Fibroblast of mammary gland (primary cell): ENCODE measurements at places on chromosomes 5 and 9.

DNA sequence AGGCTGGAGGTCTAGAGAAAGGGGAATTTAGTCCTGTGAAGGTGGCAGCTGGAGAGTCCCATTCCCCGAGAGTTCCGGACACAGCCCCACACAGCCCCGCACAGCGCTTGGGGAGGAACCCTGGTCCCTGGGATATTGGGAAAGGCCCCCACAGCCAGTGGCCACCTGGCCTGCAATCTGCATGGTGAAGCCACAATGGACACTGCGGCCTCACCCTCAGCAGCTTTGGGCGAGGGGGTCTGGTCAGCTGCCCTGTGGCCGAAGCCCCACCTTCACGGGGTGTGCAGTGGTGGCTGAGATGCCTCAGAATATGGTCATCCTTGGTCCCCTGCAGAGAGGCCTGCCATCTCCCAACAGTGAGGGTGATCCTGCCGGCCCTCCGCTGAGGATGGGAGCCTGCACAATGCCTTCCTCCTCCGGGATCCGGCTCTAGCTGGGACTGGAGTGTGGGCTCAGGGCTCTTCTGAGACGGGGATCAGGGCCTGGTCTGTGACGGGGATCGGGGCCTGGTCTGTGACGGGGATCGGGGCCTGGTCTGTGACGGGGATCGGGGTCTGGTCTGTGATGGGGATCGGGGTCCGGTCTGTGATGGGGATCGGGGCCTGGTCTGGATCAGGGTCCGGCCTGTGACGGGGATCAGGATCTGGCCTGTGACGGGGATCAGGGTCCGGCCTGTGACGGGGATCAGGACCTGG is 33.3 kb upstream of the TMEM250 start:
- DNase-seq = no peak

- DNase-seq = no peak
Measured at GRCh38 chr5:131156385-131156784, 8.7 kb downstream of the HINT1 start.

GRCh38 chr5:93893075-93893474 is 151.7 kb upstream of the POU5F2 start:
- DNase-seq = no peak

DNA sequence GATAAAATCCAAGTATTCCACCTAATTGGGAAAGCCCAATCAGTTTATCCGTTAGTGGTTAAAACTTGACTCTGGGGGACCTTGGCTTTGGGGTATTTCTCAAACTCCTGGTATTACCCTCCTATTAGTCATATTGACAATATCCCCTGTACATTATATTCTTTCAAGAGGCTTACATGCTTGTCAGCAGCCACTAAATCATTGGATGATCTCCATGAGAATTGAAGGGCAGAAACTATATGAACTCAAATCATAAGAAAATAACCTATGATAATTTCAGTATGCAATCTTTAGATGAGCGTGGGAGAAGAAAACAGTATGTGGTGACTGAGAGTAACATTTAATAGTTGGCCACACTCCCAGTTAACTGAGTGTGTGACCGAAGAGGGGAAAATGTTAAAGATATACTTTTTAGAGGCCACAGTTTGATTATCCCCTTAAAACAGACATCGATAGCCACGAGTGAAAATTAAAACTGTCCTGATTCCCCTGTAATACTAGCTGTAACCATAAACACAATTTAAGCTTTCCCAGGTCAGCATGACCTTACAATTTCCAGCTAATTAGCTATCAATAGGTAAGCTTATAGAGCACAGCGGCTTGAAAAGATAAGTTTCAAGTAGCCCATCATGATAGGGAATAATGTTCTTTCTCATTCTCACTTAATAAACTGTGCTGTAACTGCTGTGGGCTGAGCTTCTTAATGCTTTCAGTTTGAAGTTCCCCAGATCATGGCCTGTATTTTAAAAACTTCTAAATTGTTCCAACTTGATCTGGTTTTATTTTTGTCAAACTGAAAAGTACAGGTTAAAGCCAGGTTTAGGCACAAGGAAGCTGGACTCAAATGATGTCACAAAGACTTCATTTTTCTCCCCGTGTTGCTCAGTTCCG is 58.6 kb downstream of the PUM3 start:
- peak; percentile 53 for DNase-seq
